ENCODE measurements at places on chromosomes 12 and 14. TPM values are rescaled to one million over a fixed set of nuclear protein-coding genes. Genes with fewer than 3 reads are reported as not detected.

ULK1 gene
- total RNA-seq = 57.4 TPM

RNASE2 gene
- 1.3 TPM for total RNA-seq

CYP46A1 gene
- 4.2 TPM for total RNA-seq

ABHD4 gene
- total RNA-seq = 23.2 TPM

IFT81 gene
- 12.2 TPM for total RNA-seq

ENDOU gene
- total RNA-seq = 0.49 TPM

NXPH4 gene
- total RNA-seq = 0.44 TPM

PTPRR gene
- total RNA-seq = 1.3 TPM

RGS6 gene
- total RNA-seq = 23.0 TPM

GRCh38 chr14:67680121-67680602 is 5.7 kb upstream of the VTI1B start:
- no peaks in the 10 kb centered on the region for H3K27me3 ChIP-seq
- H3K4me3 ChIP-seq = no peak overlapping the region
- no peak overlapping the region for H3K27ac ChIP-seq
- DNase-seq = no peak

DNA sequence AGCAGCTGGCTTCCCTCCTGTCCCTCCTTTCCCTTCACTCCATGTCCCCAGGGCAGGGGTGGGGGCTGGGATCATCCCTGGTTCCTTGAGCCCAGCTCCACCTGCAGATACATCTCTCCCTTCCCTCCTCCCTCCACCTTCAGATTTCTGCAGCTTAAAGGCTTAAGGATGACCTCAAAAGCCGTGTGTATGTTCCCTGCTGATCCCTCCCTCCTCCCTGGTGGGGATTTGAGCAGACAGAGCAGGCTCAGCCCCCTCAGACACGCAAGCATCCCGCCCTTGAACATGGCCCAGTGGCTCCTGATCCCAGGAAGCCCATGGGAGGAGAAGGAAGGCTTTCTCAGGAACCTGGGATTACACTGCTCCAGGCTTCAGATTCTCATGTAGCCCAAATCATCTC is 82.9 kb upstream of the RIN3 start:
- no peaks in the 10 kb centered on the region for H3K4me1 ChIP-seq
- H3K36me3 ChIP-seq = no peaks in the 10 kb centered on the region
- DNase-seq = no peak
- H3K27ac ChIP-seq = no peak overlapping the region
- H3K4me3 ChIP-seq = no peak overlapping the region

GRCh38 chr12:54588890-54589267 is 420 bp upstream of the PPP1R1A start:
- peak overlapping the region; percentile 76 for H3K4me3 ChIP-seq
- DNase-seq = no peak
- peak overlapping the region; percentile 11 for H3K27ac ChIP-seq
- H3K27me3 ChIP-seq = peaks cover 68% of the 10 kb centered on the region
- peaks cover 55% of the 10 kb centered on the region for H3K4me1 ChIP-seq

DNA sequence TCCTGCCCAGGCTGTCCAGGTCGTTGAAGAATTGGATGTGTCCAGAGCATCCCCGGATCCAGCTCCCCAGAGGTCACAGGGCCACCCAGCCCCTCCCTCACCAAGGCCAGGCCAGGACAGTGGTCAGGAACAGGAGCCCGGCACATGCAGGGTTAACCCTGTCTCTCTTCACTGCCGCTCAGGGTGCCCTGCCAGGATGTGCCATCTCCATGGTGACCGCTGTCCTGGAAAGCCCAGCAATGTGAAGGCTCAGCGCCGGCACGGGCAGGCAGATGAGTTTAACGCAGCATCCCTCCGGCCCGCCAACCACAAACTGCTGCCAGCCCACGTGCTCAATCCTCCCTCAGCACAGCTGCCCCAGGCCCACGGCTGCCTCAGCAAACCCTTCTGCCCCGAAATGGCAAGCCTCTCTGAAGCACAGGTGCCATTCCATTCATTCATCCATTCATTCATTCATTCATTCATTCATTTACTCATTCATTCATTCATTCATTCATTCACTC is 4.4 kb downstream of the TMEM179 start:
- no peak for DNase-seq
- H3K27me3 ChIP-seq = peaks cover 96% of the 10 kb centered on the region
- no peak overlapping the region for H3K27ac ChIP-seq
- no peaks in the 10 kb centered on the region for H3K36me3 ChIP-seq
- no peak overlapping the region for H3K4me3 ChIP-seq
- H3K4me1 ChIP-seq = peaks cover 14% of the 10 kb centered on the region

DNA sequence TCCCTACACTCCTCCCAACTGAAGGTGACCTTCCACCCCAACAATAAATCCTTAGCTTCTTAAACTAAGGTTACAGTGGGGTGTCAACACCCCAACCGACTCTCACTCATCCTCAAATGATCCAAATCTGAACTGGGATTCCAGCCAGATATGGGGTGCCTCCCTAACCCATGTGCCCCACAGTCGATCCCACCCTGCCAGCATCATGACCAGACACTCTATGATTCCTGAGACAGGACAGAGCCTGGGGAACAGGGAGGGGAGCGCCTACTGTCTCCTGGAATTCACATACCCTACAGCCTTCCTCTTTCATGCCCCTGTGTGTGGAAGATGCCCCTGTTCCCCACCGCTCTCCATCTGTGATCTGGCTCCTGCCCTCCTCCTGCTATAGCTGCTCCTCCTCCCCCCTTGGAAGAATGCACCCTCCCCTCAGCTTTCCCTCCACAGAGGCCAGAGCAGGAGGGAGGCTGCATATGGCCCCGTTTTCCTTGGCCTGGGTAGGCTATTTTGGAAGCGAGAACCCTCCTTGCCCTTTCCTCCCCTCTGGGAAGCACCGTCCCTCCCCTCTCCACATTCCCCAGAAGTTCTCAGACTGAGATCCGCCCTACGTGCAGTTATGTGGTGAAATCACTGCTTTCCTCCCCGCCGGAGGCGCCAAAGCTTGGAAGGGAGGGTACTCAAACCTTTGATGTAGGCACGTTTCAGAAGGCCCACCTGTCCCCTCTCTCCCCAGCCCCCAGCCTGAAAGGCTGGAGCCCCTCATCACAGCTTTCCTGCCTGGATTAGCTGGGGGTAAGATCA is 48.0 kb downstream of the SMUG1 start:
- peak overlapping the region; percentile 69 for H3K27ac ChIP-seq
- DNase-seq = peak; percentile 27
- H3K27me3 ChIP-seq = peaks cover 90% of the 10 kb centered on the region
- H3K4me1 ChIP-seq = peaks cover 13% of the 10 kb centered on the region

DNA sequence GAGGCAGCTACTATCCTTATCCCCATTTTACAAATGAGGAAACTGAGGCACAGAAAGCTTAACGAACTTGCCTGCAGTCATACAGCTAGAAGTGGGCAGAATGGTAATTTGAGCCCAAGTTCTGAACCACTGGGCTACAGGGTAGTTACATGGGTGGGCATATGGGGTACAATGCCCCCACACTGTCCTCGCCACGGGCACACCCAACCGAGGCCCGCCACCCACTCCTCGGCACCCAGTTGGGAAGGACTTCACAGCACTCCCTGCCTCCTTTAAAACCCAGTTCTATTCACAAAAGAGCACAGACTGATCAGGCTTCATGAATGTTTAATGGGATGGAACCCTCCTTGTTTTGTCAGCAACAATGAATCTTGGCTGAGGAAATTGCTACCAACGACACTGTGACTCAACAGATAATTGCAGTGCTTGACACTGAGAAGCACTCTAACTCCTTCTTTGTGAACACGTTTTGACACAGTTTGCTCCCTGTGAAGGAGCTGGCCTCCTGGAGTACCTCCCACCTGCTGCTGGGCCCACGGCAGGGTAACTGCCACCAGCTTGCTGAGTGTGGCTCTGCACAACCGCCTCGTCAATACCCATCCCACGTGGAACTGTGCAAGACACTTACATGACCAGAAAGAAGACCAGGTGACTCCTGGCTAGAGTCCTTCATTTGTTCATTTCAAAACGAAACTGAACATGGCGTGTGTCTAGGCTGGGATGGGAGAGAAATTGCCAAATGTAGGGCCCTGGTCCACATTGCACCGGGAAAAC is 63.5 kb downstream of the CLMN start:
- no peaks in the 10 kb centered on the region for H3K27me3 ChIP-seq
- no peak for DNase-seq

DNA sequence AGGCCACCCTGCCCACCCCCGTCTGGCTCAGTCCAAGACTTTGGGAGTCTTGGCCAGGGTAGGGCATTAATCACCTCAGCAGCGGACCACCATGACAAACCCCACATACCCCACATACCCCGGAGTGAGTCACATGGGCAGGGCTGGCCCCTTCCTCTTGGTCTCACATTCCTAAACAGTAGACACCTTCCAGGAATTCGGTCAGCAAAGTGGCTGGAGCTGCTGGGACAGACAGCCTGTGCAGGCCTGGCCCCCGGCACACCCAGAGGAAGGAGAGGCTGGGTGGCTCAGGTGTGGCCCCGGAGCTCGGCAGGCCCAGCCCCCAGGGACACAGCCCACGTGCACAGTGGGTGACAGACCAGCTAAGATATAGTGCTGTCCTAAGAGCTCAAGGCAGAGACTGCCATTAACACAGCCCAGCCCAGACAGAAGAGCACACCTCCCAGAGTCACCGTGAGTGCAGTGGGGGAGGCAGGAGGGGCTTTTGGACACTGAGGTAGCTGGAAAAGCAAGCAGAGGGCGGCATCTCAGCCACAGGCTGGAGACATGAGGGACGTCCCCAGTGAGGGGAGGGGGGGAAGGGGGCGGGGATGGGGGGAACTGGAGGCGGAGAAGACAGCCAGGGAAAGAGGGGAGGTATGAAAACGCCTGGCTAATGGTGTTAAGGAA is 24.0 kb downstream of the CCDC85C start:
- no peak for DNase-seq
- peak overlapping the region; percentile 80 for H3K27ac ChIP-seq
- H3K27me3 ChIP-seq = no peaks in the 10 kb centered on the region
- peaks cover 70% of the 10 kb centered on the region for H3K4me1 ChIP-seq
- H3K4me3 ChIP-seq = no peak overlapping the region

- peaks cover 3% of the 10 kb centered on the region for H3K4me1 ChIP-seq
- no peaks in the 10 kb centered on the region for H3K27me3 ChIP-seq
- H3K36me3 ChIP-seq = no peaks in the 10 kb centered on the region
- DNase-seq = no peak
- H3K27ac ChIP-seq = no peak overlapping the region
These were observed 321.4 kb upstream of the RGS6 start for GRCh38 chr14:71610797-71611196.

GRCh38 chr12:24278832-24279231 is 329.4 kb upstream of the SOX5 start:
- H3K4me1 ChIP-seq = no peaks in the 10 kb centered on the region
- H3K27me3 ChIP-seq = no peaks in the 10 kb centered on the region
- H3K36me3 ChIP-seq = no peaks in the 10 kb centered on the region
- no peak for DNase-seq

GRCh38 chr14:65065719-65066118 is 36.6 kb downstream of the MAX start:
- DNase-seq = no peak
- H3K4me3 ChIP-seq = no peak overlapping the region
- peaks cover 71% of the 10 kb centered on the region for H3K36me3 ChIP-seq
- peaks cover 18% of the 10 kb centered on the region for H3K4me1 ChIP-seq

GRCh38 chr14:53947452-53948204 is 9.0 kb downstream of the BMP4 start:
- H3K4me1 ChIP-seq = peaks cover 34% of the 10 kb centered on the region
- peaks cover 32% of the 10 kb centered on the region for H3K36me3 ChIP-seq
- H3K27ac ChIP-seq = no peak overlapping the region
- H3K27me3 ChIP-seq = peaks cover 56% of the 10 kb centered on the region
- no peak overlapping the region for H3K4me3 ChIP-seq

DNA sequence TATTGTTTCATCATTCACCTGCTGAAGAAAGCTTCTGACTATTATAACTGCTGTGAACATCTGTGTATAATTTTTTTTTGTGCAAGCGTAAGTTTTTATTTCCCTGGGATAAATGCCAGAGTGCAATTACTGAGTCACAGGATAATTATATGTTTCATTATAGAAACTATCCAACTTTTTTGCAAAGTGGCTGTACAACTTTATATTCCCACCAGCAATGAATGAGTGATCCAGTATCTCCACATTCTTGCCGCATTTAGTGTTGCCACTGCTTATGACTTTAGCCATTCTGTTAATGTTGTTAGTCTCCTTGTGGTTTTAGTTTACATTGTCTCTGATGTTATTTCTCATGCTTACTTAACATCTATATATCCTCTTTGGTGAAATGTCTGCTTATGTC is 88.1 kb upstream of the CCDC175 start:
- H3K4me3 ChIP-seq = no peak overlapping the region
- H3K4me1 ChIP-seq = no peaks in the 10 kb centered on the region
- no peak for DNase-seq
- no peaks in the 10 kb centered on the region for H3K27me3 ChIP-seq
